Right ventricle myocardium inferior (tissue), 1 donor: ENCODE measurements at places on chromosomes 3 and 15.

DNA sequence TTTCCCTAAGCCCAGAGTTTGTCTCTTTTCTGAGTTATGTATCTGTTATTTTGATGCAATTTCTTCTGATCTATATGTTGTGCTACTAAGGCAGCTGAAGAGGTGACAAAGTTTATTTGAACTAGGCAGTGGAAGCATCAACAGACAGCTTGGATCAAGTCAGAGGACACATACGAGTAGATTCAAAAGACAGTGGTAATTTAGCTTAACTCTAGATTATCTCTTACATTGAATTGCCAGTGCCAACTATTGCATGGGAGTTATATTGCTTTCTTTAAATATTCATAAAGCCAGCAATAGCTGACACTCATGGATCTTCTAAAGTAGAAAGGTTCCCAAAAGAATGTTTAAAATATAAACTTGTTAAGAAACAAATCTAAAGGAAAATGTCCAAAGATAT, 37.3 kb upstream of the CCDC66 start:
- DNase-seq: no peak

GRCh38 chr3:192904632-192905289, 12.9 kb downstream of the MB21D2 start:
- no peak for DNase-seq

DNA sequence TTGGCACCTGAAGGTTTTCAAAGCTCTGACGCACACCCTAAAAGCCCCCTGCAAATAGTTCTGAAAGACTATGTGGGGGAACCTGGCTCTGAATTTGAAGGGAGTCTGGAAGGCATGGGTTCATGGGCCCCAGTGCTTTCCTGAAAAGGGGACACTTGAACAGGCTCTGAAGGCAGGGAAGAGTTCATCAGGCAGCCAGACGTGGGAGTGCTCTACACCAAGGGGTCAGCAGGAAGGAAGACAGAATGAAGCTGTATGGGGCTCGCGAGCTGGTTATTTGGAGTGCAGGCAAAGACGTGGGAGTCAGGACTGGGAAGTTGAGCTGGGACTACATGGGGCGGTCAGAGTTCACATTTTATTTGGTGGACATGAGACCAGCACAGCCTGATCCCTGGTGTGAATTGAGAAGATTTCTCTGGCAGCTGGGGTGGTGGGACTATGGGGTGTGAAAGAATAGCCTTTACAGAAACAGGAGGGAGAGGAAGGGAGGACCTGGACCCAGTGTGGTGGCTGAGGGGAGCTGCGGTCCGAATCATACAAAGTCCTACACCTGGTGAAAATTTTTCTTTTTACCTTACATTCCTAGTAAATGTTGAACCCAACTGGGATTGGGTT, 12.6 kb downstream of the ABHD6 start:
- DNase-seq: no peak

GRCh38 chr15:43859546-43859945, 32.7 kb downstream of the WDR76 start:
- no peak for DNase-seq

GRCh38 chr15:91039996-91040395, 17.6 kb upstream of the VPS33B start:
- no peak for DNase-seq

DNA sequence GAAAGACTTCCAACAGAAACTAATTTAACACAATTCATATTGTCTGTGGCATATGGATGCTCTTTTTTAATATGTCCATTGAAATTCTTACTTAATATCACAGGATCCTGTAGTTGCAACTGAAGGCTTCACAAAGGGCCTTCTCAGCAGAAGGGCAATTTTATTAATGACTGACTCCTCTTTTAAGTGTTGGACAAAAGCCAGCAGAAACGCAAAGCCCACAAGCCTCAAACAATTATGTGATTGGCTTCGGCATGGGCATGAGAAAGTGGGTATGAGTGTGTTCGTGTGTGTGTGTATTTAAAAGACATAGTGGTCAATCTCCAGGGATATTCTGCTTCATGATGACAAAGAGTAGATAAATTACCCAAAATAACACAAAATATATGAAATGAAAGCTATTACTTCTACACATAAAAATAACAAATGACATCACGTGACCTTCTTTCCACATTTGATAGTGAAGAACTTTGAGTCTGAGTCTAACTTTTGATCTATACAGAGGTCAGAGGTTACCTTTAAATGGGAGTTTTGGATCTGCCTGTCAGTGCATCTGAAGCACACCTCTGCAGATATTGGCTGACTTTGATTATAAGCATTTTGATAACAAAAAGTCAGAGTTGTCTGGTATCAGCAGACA, 496.9 kb downstream of the CADM2 start:
- DNase-seq: no peak
